ENCODE measurements at places on chromosomes 2 and 18.

- no peak for DNase-seq
These were observed 133.2 kb upstream of the GULP1 start for GRCh38 chr2:188158337-188159100.

DNA sequence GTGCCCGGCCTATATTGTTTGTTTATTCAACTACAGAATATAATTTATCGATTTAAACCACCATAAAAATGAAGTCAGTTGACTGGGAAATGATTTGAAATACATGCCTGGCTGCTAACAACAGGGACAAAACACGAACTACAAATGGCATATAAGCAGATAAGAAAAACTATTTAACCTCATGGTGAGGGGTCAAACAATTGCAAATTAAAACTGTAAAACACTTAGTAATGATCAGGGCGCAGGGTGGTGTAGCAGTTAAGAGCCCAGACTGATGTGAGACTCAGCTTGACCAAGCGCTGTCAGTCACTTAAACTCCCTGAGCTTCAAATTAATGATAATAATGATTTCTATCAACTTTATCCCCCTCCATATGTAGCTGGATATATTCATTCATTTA, 6.7 kb downstream of the MTHFD2 start:
- DNase-seq = no peak

- no peak for DNase-seq
These were observed 4.8 kb upstream of the B3GNT7 start for GRCh38 chr2:231390667-231391066.

DNA sequence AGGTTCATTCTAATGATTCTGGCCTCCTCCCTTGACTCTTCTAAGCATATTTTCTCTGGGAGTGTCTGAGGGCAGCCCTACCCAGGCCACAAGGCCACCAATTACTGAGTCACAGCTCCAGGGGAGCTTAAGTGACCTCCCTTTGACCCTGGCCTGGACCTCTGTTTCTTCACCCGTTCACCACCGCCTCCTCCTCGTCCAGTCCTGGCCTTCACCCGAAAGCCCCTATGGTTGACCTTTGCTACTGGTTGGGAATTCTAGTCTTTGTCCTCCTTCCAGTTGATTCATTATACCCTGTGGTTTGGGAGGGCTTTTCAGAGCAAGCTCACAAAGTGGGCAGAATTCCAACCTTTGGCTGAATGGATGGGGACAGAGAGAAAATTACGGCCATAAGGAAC, 72.6 kb downstream of the NRP2 start:
- no peak for DNase-seq

- DNase-seq = no peak
These were observed 68.6 kb downstream of the SLC40A1 start for GRCh38 chr2:189511960-189512319.

DNA sequence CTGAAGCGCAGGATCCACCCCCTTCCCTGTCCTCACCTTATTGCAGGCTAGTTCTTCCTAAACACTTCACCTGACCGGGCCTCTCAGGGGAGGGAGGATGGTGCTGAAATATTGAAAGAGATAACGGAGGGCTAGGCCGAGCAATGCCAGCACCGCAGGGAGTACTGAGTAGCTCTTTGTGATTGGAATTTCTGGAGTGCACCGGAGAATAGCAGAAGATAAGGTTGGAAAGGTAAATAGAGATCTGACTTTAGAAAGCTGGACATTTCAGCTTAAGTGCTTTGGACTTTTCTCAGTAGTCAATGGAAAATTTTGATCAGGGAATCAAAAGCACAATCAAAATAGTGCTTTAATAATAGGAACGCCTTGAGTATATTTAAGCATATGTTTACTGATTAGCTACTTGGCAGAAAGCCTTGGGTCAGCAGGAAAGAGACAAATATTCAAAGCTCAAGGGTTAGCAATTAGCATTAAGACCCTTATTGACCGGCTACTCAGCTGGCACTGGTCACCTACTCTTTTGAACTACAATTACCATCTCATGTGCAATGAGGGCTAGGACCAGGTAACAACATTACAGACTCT, 142.9 kb upstream of the NDUFV2 start:
- DNase-seq = no peak

GRCh38 chr2:240635998-240636547, 10.8 kb downstream of the GPR35 start:
- no peak for DNase-seq

- no peak for DNase-seq
These were observed 71.1 kb downstream of the DSC3 start for GRCh38 chr18:30971338-30971956.

GRCh38 chr18:71398531-71398930, 1109.7 kb downstream of the SOCS6 start:
- DNase-seq = no peak

DNA sequence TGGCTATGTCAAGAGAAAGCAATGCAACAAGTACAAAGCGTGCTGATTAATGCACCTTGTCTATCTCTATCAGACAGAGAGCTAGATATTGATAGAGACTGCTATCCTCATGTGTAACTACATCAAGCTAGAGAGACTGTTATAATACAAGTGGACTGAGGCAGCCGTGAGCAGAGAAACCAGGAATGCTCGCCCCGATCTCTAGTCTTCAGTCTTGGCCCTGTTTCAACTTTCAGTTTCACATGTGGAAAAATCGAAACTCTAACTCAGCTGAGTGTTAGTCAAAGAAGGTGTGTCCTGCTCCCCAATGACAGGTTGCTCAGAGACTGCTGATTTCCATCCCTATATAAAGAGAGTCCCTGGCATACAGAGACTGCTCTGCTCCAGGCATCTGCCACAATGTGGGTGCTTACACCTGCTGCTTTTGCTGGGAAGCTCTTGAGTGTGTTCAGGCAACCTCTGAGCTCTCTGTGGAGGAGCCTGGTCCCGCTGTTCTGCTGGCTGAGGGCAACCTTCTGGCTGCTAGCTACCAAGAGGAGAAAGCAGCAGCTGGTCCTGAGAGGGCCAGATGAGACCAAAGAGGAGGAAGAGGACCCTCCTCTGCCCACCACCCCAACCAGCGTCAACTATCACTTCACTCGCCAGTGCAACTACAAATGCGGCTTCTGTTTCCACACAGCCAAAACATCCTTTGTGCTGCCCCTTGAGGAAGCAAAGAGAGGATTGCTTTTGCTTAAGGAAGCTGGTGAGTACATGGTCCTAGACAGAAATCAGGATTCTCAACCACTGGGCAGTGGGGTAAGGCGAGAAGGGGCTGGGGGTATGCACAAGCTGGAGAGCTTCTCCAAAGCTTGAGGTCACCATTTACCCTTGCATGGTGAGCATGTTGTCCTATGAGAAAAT, at the start of gene RSAD2:
RSAD2 (plus strand) TSS at position 376 of the 903 bp plus-strand sequence; CDS start at position 400, 24 bp downstream.
- DNase-seq = peak; percentile 57

GRCh38 chr2:103435010-103435409, 673.2 kb downstream of the TMEM182 start:
- DNase-seq = no peak

- no peak for DNase-seq
These were observed 947.0 kb upstream of the CDH2 start for GRCh38 chr18:29123706-29124530.

GRCh38 chr2:170227951-170228350, 50.0 kb downstream of the MYO3B start:
- DNase-seq = no peak

GRCh38 chr2:69090820-69091219, 77.8 kb downstream of the ANTXR1 start:
- DNase-seq = no peak

DNA sequence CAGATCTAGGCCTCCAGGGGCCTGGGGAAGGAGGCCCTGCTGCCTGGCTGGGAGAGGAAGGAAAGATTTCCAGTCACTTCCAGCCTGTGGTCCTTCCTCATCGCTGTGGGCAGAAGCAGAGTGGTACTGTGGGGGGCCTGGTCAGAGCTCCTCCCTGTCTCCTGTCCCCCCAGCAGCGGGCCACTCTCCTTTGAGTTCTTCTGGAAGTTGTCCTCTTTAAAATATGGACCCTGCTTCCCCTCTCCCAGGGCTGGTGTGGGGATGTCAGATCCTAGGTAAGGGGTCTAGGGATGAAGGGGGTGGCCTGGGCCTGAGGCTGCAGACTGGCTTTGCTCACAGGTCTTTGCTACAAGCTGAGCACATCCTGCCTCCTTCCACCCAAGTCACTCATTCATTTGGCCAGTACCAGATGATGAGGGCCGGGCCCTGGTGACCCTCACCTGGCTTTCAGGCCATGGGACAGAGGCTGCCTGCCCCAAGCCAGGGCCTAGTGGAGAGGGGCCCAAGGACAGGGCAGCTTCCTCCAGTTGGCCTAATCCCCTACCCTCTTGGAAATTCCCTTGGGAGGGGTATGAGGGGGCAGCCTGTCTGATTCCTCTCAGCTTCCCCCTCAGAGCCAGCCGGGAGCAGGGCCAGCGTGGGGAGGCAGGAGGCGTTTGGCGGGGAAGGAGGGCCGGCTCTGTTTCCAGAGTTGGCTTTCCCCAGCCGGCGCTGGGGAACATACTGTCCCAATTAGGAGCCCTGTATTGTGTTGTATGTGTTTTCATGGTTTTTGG, 231.9 kb downstream of the DYSF start:
- DNase-seq = no peak

- no peak for DNase-seq
These were observed 135.7 kb upstream of the NFATC1 start for GRCh38 chr18:79260023-79260422.

- DNase-seq = no peak
These were observed 454.4 kb upstream of the ACVR2A start for GRCh38 chr2:147390475-147390874.

- no peak for DNase-seq
These were observed 630.7 kb upstream of the HS6ST1 start for GRCh38 chr2:128949360-128949759.

GRCh38 chr2:17106418-17106817, 411.8 kb downstream of the RAD51AP2 start:
- no peak for DNase-seq

DNA sequence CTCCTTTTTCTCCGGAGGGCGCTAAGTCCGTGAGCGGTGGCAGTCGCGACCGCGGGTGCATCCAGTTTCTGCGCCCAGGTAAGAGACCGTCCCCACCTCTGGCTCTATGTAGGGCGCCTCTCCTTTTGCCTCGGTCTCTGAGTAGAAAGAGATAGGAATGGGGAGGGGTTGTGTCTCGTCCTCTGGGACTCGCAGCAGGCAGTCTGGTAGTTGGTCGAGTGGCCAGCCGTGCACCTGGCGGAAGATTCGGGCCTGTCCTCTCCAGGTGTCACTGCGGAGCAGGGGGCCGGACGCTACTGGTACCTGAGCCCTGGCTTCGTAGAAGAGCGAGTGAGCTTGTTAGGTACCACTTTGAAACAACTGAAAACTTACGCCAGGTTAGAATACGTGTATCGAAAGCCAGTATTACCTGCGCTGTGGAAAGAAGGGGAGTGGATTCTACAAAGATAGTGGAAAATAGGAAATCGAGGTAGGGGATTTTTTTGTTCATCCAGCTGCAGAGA, 403 bp downstream of the MAP2 start:
- no peak for DNase-seq

DNA sequence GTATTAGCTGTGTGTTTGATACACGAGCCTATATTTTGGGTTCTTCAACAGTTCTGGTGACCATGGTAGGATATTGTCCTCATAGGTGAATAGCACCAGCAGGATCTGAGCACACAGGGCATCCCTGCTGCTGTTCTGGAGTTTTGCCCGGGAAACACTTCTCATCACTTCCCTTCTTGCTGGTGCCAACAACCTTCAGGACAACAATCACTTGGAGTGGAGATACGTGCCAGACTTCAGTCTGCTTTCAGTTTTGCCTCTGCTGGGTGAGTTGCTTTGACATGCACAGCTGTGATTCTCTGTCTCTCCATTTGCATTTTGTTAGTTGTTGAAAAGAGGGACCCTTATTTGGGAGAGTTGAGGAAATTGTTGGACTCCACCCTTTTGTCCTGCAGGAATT, 1347.2 kb upstream of the DDX18 start:
- no peak for DNase-seq

- no peak for DNase-seq
These were observed 199.3 kb upstream of the MYT1L start for GRCh38 chr2:2530334-2530733.

GRCh38 chr18:62788876-62789275, 73.5 kb downstream of the PHLPP1 start:
- no peak for DNase-seq

DNA sequence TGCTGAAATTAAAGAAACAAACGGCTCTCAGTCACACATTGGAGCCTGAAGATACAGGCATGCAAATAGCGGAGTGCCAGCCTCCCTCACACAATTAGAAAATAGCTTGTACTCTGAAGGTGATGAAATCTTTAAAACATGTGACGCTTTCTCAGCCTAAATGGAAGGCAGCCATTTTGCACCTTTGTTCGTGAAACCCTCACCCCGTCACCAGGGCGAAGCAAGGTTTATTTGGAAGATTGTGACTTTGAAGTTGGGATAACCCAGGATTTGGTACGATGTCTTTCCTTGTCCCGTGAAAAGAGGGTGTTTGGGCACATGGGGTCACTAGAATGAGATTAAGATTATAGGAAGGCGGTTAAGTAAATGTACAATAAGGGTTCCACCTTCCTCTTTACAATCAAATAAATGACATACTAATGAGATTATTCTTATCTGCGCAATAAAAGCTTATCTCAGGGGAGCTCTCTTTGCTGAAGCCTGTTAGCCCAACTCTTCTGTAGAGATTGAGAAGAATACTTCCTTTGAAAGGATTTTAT, 4.2 kb downstream of the SH3BP4 start:
- no peak for DNase-seq

DNA sequence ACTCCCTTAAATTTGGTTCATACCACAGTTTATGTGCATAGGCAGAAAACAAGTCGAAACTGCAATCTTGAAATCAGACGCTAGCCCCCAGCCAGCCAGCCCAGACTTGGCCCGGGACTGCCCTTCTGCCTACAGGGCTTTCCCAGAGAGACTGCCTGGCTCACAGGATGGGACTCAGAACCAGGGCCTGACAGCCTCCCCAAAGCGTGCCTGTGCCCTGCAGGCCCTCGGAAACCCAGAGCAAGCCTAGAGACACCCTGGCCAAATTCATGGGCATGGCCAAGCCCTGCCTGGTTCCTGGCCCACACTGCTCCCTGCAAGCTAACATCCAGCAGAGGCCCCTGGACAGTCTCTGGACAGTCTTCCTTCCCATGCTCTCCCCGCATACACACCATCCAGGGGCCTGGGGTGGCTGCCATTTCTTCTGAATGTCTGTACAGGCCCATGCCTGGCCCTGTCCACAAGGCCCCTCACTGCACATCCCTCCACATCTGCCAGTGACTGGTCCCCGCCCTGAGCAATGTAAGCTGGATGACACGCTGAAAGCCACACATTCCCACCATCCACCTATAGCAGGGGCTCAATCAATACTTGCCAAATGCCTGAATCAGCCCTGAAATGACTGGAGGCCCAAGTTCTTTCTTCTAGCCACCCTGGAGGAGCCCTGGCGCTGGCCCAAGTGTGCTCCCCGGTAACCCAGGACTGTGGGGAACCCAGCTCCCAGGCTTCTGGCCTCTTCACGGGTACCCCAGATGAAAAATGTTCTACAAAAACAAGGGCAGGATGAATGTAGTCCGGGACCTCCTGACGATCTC, 73.1 kb downstream of the HDAC4 start:
- DNase-seq = no peak

- DNase-seq = no peak
These were observed 142.0 kb downstream of the NCK2 start for GRCh38 chr2:105886687-105887086.

GRCh38 chr2:14533131-14533757, 99.3 kb upstream of the LRATD1 start:
- no peak for DNase-seq

Data from central memory CD4-positive, alpha-beta T cell (primary cell).